Spinal cord (tissue), 10 donors: ENCODE measurements at places on chromosomes 1 and 21.

GRCh38 chr1:112688781-112689193, 14.3 kb downstream of the MOV10 start:
- DNase-seq: no peak

DNA sequence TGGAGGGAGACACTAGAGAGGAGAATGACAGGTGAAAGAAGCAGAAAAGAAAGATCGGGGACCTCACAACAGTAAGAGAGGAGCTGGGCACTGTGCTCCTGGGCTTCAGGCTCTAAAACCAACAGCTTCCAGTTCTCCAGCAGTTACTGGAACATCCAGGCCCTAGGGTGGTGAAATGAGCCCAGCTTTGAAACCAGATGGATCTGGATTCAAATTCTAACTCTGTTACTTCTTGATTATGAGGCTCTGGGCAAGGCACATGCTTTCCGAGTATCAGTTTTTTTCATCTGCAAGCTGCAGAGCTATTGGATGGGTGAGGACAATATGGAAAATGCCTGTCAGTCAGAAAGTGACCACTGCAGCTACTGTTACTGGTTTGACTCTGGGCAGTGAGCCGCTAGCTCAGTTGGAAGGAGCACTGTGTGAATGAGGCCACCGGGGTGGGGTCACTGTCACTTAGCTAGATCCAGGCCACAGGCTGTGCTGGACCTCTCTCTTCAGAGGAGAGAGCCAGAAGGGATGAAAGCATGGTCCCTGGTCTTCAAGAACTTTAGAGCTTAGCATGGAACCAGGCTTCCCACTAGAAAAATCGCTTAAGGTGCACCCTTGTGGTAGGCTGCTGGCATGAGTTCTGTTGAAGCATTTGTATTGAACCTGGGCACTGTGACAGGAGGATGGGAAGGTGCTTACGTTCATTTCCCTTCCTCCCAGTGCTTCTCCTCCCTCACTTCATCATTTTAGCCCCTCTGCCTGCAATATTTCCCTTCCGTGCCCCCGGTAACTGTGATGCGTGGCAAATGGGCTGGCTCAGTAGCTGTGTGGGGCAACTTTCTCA, 12.2 kb downstream of the PLEKHO1 start:
- no peak for DNase-seq

DNA sequence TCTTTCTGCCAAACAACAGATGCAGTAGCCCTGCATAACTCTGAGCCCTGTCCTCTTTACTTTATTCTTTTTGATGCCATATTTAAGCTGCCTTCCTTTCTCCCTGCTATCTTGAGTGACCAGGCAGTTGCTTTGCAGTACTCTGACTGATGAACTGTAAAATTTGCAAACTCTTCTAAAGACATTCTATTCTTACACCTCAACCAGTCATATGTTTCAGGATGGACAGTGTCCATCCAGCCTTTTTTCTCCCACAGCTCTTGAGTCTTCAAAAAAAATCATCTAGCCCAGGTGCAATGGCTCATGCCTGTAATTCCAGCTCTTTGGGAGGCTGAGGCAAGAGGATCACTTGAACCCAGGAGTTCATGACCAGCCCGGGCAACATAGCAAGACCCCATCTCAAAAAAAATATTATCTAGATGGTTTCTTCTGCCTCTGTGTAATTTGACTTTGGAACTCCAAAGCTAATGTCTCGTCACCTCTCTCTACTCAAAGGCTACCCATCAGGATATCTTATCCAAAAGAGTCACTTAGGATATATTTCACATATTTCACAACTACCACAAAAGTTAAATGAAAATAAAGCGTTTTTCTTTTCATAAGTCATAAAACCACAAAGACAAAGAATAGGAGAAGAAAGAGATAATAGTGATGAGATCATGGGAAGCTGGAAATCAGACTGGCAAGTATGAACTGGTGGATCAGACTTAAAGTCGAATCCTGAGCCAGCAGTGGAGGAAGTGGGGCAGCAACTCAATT, 54.6 kb upstream of the IPO9 start:
- no peak for DNase-seq

DNA sequence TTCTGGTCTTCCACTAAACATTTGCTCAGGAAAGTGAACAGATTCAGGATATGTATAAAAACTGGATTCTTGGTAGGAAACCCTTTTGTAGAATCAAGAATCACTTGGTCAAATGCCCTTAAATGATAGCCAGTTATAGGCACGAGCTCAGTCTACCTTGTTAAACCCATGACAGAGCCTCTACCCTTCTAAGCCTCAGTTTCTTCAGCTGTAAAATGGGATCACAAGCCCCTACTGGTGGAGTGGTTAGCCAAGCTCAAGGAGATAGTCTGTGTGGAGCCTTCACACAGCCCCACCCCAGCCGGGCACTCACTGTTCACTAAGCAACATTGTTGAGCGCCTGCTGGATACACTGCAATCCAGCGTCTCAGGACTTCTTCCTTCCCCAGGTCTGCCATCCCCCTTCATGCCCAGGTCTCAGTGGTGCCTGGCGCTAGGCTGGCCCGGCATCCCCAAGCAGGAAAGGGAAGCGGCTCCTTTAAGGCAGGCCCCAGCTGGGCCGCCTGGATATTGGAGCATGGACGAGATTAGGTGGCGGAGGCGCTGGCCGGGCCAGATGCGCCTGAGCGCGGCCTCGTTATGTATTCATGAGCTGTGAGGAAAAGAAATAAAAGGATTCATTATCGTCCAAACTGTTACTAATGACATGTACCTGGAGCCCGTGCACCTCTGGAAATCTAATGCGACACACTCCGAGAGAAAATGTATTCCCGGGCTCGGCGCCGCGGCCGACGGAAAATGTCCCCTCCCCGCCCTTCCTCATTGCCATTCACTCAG, 75.6 kb downstream of the TAS1R2 start:
- DNase-seq: peak; percentile 11

GRCh38 chr1:80962564-80962963, 838.2 kb upstream of the ADGRL2 start:
- DNase-seq: no peak

GRCh38 chr21:42258885-42259407, 40.0 kb downstream of the ABCG1 start:
- DNase-seq: no peak

- DNase-seq: no peak
Measured at GRCh38 chr1:12424793-12425192, 193.2 kb downstream of the DHRS3 start.
